Lung (tissue), 17 donors: ENCODE measurements at places on chromosomes 4 and X. TPM values are rescaled to one million over a fixed set of nuclear protein-coding genes. Genes with fewer than 3 reads are reported as not detected.
A peak's percentile ranks its signal among the peaks of the same experiment; 100 is the strongest.

DNA sequence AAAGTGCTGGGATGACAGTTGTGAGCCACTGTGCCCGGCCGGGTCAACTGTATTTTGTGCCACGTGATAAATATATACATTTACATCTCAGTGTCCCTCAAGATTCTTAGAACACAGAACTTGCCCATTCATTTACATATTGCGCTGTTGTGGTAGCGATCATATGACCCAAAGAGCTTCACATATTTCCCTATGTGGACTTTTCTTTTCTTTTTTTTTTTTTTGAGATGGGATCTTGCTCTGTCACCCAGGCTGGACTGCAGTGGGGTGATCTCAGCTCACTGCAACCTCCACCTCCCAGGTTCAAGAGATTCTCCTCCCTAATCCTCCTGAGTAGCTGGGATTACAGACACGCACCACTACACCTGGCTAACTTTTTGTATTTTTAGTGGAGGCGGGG, 180.7 kb downstream of the DHRSX start:
- DNase-seq = no peak

DNA sequence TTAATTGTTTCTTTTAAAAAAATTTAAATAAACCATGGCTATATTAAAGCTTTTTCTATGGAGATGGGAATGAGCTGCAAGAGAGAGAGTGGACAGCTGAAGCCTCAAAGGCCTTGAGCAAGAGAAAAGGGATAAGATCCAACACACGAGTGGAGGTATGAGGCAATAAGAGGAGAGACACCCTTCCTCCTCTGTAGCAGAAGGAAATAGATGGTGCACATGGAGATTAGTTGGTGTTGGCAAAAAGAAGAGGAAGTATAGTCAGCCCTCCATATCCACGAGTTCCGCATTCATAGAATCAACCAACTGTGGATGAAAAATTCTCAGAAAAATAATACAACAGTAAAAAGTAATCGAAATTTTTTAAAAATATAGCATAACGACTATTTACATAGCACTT, 3.2 kb downstream of the CXorf38 start:
- DNase-seq = peak; percentile 19

- DNase-seq = no peak
Observed at GRCh38 chr4:108601532-108601931, 18.8 kb upstream of the RPL34 start.

- DNase-seq = no peak
Observed at GRCh38 chrX:16444353-16444752, 205.6 kb upstream of the S100G start.

GRCh38 chr4:18858229-18858922, 836.8 kb upstream of the LCORL start:
- DNase-seq = no peak

DNA sequence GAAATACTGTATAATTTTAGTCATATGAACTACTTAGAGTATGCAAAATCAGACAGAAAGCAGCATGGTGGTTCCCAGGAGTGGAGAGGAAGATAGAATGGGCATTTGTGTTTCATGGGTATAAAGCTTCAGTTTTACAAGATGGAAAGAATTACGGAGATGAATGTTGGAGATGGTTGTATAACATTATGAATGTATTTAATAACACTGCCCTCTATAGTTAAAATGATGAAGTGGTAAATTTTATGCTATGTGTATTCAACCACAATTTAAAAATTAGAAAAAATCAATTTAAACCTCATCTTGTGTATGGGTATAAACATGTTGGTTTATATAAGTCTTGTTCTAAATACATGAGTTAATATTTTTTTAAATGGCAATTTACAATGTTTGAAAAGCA, 521.1 kb downstream of the FSTL5 start:
- no peak for DNase-seq

DNA sequence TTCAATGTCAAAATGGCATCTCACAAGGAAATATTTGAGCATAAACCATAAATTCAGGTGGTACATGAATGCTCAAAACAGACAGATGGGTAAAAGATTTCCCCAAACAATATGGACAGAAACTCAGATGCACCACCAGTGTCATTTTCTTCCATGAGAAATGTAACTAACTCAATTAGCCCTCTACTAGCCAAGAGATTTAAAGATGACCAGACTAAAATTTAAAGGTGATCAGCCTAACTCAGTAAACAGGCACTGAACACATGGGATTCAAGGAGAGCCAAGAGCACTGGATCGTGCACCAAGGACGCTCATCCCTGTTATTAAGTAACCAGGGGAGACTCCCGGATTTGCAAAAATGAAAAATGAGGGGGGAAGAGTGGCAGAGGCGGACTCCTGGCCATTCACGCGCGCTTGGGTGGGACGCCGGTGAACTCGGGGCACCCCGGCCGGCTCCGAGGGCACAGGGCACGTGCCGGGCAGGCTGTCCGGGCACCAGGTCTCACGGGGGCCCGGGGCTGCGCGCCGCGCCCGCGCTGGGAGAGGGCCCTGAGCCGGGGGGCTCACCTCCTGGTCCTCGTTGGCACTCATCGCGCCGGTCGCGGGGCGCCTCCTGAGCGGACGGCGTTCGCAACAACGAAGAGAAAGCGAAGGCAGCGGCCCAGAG, 490 bp downstream of the RWDD4 start:
- DNase-seq = peak; percentile 30

DNA sequence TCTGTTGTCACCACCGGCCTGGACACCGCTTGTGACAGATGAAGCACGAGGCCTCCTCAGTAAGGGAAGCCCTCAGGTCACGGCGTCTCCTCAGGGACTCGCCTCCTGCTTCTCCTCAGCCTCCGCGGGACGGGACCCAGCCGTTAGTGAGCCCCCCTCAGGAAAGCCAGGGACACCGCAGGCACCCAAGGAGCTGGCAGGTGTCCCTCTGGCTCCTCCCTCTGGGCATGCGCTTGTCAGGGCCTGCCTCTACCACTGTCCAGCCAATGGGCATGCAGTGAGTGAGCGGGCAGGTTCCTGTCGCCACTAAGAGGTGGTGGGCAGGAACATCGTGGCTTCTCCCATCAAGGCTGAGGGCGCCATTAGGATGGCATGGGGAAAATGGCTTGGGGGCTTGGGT, 23.5 kb upstream of the CT55 start:
- DNase-seq = no peak

DNA sequence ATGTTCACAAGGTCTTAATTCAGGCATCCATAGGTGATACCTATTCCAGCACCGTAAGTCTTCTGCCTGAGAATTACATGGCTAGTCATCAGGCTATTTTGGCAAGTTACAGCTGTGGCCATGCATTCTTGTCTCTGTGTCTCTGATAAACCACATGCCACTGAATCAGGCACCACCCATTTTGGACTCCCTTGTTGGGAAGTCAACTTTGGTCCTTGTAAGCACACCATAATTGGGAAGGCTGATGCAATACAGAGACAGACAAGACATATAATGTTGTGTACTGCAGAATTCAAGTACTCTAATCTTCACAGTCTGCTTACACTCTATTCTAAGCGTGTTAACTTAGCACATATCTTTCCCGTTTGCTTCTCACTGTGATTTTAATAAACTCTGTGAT, 483.7 kb upstream of the FTHL17 start:
- DNase-seq = no peak

DNA sequence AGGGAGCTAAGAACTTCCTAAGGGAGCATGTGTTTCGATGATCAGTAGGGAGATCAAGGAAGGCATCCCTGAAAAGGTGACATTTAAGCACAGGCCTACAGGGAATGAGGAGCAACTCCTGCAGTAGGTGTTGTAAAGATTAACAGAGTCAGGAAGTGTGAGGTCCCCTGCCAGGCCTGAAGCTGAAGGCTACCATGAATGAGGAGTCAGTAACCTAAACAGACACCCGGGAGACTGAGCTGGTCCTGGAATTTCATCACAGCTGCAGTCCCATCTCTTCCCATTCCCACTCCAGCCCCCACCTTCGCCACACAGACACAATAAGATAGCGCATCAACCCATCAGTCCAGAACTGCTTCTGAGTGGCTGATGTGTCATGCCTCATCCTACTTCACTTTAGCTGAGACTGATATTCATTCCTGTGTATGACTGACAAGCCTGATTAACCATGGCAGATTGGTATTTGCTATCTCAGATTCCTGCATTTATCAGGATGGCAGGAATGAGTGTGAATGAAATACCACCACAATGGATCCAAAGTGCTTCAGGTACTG, 27.0 kb upstream of the EFNB1 start:
- DNase-seq = no peak

- peak; percentile 87 for DNase-seq
Observed at GRCh38 chr4:2867758-2868491, 24.3 kb downstream of the ADD1 start.

GRCh38 chrX:70030301-70030767, 19.4 kb downstream of the AWAT2 start:
- DNase-seq = peak; percentile 65

DNA sequence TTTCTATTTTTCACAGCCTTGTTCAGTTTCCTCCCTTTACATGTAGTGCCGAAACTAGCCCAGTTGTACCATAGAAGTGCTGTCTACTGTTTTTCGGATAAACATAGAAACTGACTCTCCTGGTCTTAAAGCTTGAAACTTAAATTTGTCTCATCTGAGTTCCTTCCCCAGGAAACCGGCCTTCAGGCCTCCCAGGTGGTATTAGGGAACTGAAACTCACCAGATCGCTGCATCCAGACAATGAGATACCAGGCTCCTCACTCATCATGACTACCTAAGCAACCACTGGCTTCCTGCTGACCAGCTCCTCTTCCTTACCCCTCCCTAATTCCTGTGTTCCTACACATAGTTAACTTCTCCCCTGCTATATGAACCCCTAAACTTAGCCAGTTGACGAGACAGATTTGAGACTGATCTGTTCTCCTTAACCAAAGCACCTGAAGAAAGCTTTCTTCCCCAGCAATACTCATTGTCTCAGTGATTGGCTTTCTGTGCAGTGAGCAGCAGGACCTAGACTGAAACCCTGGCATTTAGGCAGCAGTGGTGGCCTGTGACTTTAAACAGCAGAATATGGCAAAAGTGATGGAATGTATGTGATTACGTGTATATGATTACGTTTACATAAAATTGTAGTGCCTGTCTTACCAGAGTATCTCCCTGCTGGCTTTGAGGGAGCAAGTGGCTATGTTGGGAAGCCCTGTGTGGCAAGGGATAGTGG, 959.1 kb upstream of the LCORL start:
- no peak for DNase-seq

DNA sequence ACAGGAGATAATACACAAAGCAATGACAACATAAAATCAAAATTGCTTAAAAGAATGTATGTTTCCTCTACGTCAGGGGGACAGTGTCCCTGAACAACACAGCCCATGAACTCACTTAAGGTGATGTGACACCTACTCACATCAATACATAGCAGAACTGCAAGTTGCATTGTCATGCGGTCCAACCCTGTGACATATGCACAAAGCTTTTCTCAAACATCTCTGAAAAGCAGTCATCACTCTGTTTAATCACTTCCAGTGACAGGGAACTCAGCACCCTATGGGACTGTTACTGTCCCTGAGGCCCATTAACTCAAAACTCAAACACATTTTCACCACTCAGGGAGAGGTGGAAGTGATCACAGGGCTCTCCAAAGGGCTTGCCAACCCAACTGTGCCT, 2.4 kb downstream of the STX18 start:
- no peak for DNase-seq

DNA sequence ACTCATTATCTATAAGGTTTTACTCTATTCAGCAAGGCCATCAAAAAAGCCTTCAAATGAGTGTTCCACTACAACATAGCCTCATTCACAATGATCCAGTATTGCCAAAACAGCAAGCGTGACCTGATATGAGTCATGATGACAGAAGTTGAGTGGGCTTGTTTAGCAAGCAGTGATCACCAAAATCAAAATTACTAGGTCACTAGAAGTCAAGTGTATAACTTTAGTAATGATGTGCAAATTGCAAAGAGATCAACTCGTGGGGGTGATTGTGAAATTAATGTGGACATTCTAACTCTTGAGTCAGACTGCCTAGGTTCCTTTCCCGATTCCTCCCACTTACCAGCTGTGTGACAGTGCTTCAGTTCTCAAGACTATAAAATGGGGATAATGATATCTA, 124.5 kb downstream of the CHM start:
- peak; percentile 17 for DNase-seq

DNA sequence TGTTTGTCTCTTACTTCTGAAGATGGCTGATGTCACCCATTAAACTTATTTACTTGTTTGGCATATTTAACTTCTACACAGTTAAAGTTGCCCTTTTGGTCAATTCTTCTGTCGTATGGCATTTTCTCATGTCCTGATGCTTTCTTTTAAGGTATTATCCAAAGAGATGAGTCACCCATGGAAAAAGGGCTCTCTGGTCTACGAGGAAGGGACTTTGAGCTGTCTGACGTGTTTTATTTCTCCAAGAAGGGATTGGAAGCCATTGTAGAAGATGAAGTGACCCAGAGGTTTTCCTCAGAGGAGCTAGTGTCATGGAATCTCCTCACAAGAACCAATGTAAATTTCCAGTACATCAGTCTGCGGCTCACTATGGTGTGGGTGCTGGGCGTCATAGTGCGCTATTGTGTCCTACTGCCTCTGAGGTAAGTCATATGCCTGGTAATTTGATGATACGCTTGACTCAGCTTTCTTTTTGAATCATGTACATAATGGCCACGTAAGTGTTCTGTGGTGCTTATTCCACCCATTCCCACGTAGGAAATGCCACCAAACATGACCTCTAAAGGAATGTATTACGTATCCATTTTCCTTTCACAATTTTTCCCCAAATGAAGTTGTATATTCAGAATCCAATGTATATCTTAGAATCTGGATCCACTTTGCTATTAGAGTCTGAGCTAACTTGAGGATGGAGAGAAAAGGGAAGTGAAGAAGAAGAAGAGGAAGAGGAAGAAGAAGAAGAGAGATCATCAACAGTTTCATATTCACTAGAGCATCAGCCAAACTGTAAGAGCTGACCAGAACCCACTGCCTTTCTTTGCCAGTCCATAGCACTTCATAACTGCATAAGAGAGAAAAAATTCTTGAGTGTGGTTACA, 45.7 kb downstream of the GPAT3 start:
- DNase-seq = no peak

DNA sequence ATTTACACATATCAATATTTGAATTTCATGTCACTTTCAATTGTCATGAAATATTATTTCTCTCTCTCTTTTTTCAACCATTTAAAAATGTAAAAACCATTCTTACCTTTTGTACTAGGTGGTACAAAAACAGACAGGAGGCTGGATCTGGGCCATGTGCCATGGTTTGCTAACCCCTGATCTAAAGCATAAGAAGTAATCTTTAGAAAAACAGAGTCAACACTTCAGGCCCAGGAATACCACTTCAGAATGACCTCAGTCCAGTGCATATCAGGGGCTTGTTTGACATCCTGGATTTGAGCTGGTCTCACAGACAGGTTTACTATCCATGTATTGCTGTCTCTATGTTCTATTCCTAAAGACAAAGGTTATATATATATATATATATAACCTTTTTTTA, 102.5 kb downstream of the DCHS2 start:
- DNase-seq = peak; percentile 26

GRCh38 chrX:29555465-29556091, 659.8 kb upstream of the MAGEB2 start:
- DNase-seq = no peak

GRCh38 chrX:15509845-15510244, 9.2 kb downstream of the BMX start:
- DNase-seq = no peak

GRCh38 chr4:97525236-97525635, 618.0 kb downstream of the STPG2 start:
- DNase-seq = no peak

RPA4 gene
- 1.5 TPM for total RNA-seq

NCAPG gene
- total RNA-seq = 6.0 TPM

DMRTC1 gene
- total RNA-seq = not detected

HTN3 gene
- total RNA-seq = not detected
